ENCODE measurements at places on chromosomes 4 and X.

- no peak for DNase-seq
Observed at GRCh38 chr4:168891688-168892087, 118.4 kb downstream of the CBR4 start.

GRCh38 chr4:48203819-48204218 is 65.8 kb downstream of the TEC start:
- DNase-seq: no peak

- DNase-seq: no peak
Observed at GRCh38 chr4:184329235-184329634, 111.6 kb upstream of the ENPP6 start.

GRCh38 chr4:138392751-138393308 is 150.7 kb upstream of the SLC7A11 start:
- no peak for DNase-seq

DNA sequence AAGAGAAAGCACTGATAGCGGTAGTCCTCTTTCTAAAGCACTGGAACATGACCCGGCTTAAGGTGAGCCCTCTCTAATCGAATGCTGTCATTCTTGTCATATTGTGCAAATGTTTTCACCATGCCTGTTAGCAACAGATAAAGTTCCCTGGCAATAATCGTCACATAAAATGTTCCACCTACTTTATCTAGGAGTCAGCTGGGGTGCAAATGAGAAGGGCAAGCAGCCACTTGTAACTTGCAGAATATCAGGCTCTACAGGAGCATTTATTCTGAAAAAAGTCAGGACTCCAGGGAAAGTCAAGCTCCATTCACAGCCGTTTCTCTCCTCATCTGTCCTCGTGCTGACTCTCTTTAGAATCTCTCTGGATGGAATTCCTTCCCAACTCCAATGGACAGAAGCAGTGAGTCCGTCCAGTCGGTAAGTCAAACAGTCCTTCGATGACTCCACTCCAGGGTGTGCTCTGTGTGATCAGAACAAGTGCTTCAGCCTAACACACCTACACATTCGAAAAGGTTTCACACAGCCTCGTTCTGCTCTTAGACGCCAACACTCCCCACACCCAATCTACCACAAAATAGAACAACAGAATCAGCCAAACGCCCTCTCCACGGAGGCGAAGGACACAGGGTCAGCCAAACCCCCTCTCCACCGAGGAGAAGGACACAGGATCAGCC is 101.7 kb upstream of the FRG1 start:
- DNase-seq: no peak

GRCh38 chr4:152709675-152710438 is 30.1 kb upstream of the TMEM154 start:
- DNase-seq: no peak
